Left ventricle myocardium superior (tissue), 1 donor: ENCODE measurements at places on chromosomes 7 and 10. TPM values are rescaled to one million over a fixed set of nuclear protein-coding genes. Genes with fewer than 3 reads are reported as not detected.

Gene SSC4D
- 0.55 TPM for total RNA-seq

Gene TMEM196
- total RNA-seq, result not detected

Gene CLRN3
- total RNA-seq, result not detected

Gene GNAT3
- not detected for total RNA-seq

Gene OR6V1
- total RNA-seq, result not detected

Gene DDC
- total RNA-seq, result not detected

Gene SORBS1
- total RNA-seq, result 703 TPM

Gene KAT6B
- total RNA-seq, result 47.1 TPM

Gene CREB5
- 4.5 TPM for total RNA-seq

DNA sequence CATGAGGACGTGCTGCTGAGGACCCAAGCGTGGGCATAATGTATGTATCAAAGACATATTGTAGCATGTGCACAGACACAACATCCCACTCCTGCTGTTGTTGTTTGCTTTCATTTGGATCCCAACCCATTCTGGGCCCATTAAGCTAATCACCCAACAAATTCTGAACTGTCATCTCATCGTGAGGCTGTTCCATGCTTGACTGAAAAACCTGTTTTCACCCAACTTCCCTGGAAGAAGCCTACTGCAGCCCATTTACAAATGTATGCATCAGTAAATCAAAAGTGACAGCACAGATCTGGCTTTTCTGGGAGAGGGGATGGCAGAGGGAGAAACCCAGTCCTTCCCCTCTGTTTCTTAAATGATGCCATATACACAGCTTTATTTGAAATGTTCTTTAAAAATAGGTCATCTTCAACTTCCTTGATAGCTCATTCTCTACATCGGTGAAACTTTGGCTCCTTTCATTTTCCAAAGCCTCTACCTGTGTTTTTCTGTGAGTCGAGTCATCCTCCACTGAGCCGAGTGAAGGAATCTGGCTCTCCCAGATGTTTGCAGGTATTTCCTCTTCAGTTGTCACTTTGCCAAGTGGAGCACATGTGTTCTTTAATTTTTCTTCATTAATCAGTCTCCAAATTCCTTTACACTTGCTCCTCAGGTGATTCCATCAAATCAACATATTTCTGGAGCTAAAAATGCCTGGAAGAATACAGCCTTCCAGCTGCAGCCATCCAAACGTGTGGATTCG is 151.8 kb downstream of the CHN2 start:
- DNase-seq, result no peak

GRCh38 chr10:1662438-1663025 is 74.8 kb downstream of the ADARB2 start:
- no peak for DNase-seq

DNA sequence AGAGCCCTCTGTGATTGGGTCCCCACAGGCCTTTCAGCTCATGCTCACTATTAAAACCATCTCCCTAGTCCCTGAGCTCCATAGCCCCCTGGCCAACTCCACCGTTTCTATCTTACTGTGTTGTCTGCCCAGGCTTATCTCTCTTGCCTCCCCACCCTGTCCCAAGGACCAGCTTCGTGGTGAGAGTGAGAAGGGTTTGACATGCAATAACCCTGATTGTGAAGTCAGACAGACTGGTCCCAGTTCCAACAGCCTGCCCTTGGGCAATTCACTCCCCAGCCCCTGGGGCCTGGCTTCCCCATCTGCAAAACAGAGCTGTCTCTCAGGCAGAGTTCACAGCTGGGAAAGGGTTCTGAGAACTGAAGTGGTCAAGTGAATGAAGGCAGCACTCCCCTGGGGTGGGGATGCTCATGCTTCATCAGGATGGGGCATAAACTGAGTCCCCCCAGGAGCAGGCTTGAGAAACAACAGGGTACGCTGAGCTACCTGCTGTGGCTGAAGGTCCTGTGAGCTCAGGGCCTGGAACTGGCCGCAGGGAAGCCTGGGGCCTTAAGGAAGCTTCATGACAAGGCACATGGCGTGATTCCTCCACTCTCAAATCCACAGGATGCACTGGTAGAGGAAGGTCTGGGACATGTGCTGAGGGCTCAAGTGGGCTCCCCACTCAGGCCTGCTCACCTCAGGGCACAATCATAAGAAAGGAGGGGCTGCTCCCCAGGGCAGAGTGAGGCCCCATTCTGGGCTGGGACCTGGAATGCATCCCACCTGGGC is 1.8 kb upstream of the PPIF start:
- DNase-seq, result no peak

DNA sequence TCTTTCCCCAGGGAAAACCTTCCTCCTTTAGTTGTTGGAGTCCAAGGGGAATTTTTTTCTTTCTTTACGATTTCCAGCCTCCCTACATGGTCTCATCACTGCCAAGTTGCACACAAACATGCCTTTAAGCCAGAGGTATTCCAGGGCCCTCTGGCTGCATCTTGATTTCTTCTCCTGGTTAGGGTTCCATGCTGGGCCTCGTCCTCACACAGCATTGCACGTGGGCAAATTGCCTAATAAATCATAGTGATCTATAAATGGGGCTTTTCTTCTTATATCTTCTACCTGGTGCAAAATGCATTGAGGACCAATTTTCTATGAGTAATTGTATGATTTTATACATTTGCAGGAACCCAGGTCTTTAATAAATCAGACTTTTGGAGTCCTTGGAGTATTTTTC is 284.2 kb downstream of the C7orf25 start:
- no peak for DNase-seq

DNA sequence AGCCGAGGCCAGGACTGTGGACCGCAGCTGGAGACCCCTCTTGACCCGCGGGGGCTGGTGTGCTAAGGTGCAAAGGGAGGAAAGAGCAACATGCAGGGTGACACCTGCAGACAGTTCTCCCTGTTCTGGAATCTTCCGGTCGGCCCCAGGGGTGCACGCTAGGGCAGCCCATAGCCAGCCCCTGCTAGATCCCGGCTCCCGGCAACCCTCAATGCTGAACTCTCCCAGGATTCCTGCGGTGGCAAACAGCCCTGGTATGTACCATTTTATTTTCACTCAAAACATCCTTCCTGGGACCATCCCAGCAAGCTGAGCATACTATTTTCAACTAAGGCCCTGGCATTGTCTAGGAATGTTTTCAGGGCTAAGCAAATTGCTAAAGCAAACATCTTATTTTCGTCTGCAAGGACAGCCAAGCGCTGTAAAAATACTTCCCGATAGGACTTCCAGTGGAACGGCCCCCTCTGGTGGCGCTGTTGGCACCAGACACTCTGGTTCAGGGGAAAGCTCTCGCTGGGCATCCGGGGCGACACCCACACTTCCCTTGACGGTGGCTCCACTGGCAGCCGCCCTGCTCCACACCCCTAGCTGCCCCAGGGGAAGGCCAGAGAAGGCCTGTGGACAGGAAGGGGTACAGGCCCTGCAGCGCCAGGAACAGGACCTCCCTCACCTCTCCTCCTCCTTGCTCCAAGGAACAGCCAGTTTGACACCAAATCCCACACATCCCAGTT is 99.4 kb downstream of the CTBP2 start:
- DNase-seq, result peak; percentile 90

DNA sequence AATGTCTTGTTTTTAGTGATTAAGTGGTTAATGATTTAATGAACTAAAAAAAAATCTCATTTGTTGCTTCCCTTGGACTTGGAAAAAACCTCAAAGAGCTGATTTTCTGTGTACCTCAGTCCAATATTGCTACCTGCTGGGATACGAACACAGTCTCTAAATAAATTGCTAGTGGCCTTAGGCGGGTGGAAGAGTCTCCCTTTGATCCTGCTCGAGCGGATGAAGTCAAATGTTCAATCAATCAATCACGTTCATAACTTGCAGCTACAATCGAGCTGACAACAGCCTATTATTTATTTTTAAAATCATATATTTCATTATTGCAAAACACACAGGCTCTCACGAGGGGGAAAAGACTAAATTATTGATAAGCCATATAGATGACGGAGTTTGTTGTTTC is 57.3 kb upstream of the HABP2 start:
- no peak for DNase-seq

DNA sequence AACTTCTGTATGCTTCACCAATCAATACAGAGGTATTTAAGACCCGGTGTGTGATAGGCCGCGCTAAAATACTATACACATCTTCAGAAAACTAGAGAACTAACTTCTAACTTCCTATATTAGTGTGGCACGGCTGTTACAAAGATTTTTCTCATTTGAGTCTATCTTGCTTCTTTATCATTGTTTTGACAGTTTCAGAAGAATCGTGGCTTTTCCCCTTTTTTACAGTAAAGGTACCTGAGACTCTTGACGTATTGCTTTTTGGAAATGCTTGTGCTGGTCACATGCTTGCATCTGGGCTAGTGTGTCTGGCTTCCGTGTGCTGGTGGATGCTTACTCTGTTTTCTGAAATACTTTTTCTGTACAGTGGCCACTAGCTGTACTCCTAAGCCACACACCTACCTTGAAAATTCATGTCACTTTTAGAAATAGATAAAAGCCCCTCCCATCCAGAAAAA is 12.7 kb downstream of the IKZF1 start:
- no peak for DNase-seq

DNA sequence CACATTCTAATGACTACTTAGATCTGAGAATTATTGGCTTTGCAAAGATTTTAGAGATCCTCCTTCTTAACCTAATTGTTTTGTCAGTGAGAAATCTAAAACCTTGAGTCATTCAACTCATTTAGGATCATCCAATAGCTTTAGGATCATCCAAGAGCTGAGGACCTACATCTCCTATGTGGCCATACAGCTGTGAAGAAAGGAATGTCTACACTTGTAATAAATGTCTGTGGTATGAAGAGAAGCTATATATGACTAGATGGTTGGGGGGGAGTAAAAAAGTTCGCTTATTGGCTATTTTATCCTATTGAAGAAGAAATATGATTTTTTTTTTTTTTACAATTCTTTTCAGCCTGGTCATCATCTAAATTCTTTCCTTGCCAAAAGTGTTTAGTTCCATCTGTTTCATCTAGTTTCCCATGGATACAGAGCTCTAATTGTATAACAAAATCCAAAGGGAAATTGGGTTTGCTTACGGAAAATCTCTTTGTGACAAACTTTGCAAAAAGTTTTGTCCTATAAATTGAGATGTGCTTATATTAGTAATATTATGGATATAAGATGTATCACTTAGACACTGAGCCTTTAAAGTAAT is 196.7 kb downstream of the PRKG1 start:
- no peak for DNase-seq

DNA sequence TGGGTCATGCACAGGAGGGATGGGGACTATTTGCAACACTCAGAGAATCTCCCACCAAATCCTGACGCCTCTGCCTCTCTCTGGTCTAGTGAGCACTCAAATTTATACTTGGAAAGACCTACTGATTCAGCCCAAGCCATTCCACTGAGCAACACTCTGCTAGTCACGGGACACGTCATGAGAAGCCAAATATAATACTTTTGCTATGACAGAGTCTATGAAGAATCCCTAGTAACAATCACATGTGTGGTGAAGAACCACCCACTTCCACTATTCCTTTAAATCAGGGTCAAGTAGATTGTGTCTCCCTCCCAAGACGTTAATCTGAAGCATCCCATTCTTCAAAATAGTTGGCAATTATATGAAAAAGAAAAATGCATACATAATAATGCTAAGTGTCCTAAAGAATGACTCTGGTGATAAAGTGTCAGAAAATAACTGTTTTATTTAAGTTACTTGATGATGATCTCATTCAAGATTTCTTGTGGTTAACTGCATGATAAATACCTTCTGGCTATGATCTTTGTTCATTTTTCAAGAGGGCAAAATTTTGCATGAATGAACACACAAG is 28.5 kb downstream of the CHCHD3 start:
- DNase-seq, result no peak

- no peak for DNase-seq
Observed at GRCh38 chr7:94906065-94906851, 1.1 kb upstream of the PPP1R9A start.

GRCh38 chr10:932589-932988 is 1.1 kb upstream of the LARP4B start:
- no peak for DNase-seq

- no peak for DNase-seq
Observed at GRCh38 chr7:74518654-74519053, 64.9 kb downstream of the GTF2IRD1 start.
